Type B pancreatic cell (in vitro differentiated cells): ENCODE measurements at places on chromosomes 12 and 14.

- DNase-seq = no peak
Observed at GRCh38 chr14:94795372-94795771, 25.5 kb upstream of the GSC start.

DNA sequence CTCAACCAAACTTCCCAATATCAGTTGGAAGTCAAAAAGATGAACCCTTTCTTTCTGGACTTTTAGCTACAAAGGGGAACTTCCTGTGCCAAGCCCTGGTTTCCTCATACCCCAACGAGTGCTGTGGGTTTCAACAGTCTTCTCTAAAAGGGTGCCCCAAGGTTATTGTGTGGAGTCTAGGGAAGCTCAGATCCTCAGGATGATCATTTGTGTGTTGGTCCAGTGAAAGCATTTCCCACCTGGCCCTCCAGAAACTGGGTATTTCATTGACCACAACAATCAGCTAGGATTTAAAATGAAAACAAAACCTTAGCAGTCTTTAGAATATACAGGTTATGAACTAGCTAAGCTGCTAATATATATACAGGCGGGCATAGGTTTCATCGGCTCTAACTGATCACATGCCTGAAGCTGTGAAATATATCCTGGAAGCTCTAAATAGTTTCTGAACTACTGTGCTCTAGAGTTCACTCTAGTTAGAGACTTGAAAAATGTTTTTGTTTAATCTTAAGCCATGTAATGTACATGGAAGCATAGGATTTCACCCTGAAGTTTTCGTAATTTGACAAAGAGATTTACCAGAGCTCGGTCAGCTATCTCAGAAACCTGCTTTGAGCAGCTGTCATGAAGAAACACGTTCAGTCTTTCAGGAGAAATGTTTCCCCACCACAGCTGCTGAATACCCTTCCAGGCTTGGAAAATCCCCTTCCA, 29.6 kb downstream of the P2RX4 start:
- no peak for DNase-seq

- DNase-seq = no peak
Observed at GRCh38 chr12:42539696-42540095, 49.9 kb downstream of the PRICKLE1 start.

DNA sequence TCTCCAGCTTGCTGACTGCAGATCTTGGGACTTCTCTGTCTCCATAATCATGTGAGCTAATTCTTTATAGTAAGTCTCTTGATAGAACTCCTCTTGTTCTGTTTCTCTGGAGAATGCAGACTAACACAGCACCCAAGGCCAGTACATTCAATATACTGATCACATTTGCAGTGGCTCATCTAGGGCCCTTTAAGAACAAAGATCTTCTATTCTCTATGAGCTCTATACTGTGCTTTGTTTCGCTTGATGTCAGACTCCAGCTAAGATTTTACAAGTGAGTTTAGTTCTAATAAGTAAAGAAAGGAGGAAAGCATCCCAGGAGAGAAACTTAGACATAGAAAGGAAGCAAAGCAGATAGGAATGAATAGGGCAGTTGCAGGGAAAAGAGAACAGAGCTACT, 69.3 kb upstream of the TMPO start:
- DNase-seq = no peak

DNA sequence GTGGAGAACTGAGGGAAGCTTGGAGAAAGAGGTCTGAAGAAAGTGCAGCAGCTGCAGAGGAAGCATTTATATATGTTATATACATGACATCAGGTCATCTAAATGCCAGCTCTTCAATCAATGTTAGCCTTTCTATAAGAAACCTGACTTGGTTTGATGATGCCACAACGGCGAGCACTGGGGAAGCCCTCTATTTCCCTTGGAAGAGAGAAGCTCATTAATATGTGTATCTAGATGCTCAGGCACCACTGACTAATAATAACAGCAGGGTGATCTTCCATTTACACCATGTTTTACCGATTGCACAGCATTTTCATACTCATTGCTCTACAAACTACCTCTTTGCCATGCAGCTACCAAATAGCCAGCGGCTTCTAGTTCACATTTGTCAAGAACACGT, 811 bp downstream of the ACYP1 start:
- DNase-seq = no peak

DNA sequence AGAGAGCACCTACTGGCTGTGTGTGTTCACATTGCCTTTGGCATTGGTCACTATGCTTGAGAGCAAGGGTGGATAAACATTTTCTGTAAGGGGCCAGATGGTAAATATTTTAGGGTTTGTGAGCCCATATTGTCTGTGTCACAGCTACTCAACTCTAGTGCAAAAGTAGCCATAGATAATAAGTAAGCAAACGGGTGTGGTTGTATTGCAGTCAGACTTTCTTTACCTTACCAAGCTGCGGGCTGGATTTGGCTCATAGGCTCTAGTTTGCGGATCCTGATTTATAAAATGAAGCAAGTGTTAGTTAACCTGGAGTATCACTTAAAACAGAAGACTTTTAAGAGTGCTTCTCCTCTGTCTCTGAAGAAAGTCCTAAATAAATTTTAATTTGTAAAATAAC, 169.0 kb downstream of the KICS2 start:
- DNase-seq = no peak

- no peak for DNase-seq
Observed at GRCh38 chr12:40988355-40988754, 199.8 kb upstream of the PDZRN4 start.

DNA sequence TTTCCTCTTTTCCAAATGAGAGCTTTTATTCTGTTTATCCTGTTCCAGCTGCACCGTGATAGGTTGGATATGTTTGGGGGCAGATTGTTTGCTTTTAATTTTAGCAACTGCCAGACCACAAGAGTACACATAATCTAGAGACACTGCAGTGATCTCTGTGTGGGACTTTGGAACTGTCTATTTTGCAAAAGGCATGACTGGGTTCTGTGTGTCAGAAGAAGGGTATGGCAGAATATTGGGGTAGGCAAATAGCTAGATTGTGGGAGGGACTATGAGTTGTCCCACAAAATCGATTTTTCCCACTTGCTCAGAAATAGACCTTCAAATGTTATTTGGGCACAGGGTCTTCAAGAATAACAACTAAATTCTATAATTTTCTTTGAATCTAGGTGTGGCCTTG, 275.9 kb upstream of the KITLG start:
- no peak for DNase-seq

DNA sequence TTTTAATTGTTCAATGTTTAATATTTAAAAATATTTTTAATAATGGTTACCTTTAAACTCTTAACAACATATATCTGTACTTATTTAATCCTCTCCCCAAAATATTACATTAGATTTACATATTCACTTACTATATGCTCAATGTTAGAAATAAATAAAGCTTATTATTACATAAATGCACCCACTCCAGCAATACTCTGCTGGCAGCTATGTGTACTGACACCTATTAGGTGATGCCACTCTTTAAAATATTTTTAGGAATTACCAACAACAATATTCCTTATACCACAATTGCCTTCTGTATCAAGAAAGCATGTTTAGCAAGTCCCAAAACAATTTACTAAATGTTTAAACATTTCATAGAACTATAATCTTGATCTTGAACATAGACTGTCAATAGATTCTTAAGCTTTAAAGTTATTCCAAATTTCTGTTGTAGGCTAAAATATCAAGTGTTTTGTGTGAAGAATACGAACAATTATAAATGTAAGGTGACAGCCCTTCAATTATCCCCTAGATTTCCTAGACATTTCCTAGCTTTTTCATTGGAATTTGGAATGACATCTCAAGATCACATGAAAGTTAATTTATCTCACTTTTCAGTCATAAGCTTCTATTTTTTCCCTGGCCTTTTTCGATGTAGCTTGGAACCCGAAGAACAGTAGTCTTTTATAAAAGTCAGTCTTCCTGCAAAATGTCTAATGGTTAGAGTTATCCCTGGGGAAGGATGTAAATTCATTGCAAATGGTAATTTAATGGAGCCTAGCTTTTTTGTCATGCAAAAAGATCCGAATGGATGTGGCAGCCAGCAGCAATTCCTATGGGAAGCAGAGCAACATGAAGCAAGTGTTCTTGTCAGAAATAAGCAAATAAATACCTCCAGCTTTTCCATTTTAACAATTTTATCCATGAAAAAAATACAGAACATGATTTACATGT, 907.5 kb upstream of the ATXN7L3B start:
- no peak for DNase-seq

- DNase-seq = no peak
Observed at GRCh38 chr14:104800015-104800770, 708 bp upstream of the ZBTB42 start.

DNA sequence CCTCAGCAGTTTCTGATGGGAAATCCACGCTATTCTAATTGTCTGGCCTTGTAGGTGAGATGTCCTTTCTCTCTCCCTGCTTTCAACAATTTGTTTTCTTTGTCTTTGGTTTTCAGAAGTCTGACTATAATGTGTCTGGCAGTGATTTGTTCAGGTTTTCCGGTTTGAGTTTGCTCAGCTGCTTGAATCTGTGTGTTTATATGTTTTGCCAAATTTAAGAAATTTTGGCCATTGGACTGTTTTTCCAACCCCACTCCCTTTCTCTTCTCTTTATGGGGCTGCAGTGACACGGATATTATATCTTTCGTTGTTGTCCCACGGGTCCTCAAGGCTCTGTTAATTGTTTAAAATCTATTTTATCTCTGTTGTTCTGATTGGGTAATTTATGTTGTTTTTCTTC, 105.0 kb downstream of the ADGRD1 start:
- no peak for DNase-seq

DNA sequence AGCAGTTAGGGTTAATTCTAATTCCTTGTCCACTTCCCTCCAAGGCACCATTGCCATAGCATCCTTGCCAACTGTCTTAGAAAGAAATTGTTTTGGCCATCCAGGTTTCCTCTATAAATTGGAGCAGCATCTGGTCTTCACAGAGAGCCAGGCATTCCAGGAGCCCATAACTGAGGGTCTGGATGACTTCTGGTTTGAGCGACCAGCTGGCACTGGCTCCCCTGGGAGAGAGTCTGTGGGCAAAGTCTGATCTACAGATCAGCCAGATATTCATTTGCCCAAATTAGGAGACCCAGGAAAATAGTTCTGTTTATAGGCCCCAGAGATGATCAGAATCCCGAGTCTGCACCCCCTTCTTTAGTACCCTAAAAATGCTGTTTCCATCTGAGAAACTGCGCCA, 16.0 kb downstream of the VSX2 start:
- DNase-seq = no peak

- DNase-seq = no peak
Observed at GRCh38 chr12:105409279-105409678, 78.8 kb downstream of the C12orf75 start.

GRCh38 chr14:94366146-94366915, 22.1 kb downstream of the SERPINA1 start:
- DNase-seq = no peak

DNA sequence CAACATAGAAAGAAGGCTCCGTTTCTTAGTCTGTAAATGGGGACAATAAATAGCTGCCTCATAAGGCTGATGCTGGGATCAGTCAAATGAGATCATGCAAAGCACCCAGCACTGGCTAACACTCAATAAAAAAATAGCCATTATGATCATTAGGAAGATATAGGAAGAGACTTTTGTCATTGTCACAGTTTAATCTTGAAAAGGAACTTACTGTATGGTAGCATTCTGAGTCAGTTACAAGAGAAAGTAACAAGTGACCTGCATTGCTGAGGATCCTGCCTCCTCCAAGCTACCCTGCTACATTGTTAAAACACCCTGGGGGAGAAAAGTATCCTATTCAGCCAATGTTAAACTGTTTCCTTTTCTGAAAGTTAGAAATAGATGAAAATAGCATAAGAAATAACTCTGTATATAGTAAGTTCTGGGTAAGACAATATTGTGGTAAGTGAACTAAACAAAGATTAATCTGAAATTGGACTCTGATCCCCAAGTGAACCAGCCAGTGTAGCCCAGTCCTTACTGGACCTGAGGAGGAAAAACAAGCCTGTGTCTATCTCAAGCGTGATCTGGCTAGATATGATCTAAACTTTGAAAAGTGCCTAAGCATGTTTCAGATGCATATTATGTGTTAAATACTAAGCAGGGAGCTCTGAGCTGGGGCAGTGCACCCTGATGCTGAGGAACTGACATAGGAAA, 3.6 kb upstream of the NUDT4 start:
- no peak for DNase-seq

DNA sequence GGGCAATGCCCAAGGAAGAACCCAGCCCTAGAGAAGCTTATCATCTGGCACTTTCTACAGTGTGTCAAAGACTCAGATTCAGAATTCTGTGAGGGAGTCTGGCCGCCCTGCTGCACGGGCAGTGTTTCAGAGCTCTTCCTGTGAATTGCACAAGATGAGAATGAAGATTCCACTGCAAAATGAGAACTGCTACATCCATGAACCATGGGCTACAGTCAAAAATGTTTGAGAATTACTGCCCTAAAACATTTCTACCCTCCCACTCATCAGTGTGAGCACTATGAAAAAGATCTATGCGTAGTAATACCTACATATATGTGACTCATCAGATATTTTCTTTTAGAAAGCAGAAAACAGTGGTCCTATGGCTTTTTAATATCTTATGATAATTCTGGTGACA, 104.0 kb downstream of the STAB2 start:
- DNase-seq = no peak

GRCh38 chr14:100874051-100874410, 29.5 kb downstream of the RTL1 start:
- DNase-seq = no peak

DNA sequence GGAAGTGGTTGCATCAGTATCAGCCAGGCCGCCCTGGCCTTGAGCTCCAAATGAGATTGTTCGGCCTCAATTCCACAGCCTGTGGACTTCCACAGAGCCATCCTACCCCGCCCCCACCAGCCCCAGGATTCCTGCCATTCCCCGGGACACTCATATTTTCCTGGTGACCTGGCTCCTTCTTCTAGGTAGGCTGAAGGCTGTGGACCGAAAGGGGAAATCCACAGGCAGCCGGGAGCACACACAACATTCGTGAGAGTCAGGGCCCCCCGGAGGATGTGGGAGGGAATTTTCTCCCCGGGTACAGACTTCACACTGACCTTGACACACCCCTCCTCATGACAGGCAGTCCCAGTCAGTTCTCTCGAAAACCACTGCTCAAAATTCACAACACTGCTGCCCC, 39.9 kb downstream of the RIN3 start:
- no peak for DNase-seq

DNA sequence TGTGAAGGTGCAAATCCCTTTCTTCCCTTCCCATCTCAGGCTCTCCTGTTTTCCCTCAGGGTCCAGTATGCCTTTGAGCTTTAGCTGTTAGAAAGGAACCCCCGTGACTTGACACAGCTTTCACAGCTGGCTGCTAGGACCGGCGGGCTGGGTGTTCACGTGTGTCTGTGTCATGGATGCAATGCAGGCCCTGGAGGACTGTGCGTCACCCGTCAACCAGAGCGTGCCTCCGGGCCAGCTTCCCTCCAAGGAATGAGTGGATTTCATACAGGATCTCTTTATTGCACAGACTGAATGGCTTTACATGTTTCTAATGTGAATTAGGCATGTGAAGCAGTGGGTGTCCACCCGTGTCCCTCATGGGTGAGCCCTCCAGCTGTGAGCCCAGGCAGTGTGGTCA, 77.4 kb downstream of the AACS start:
- no peak for DNase-seq

GRCh38 chr12:53523131-53523530, 15.8 kb upstream of the NPFF start:
- no peak for DNase-seq
